Muscle of leg (tissue), 16 donors: ENCODE measurements at places on chromosomes 7 and 10. TPM values are rescaled to one million over a fixed set of nuclear protein-coding genes. Genes with fewer than 3 reads are reported as not detected.
A peak's percentile ranks its signal among the peaks of the same experiment; 100 is the strongest.

UTF1 gene
- total RNA-seq: not detected

PTPN12 gene
- total RNA-seq: 34.9 TPM

CNTNAP2 gene
- total RNA-seq: 9.4 TPM

CPN1 gene
- 0.09 TPM for total RNA-seq

CABCOCO1 gene
- total RNA-seq: 0.13 TPM

KCNMA1 gene
- total RNA-seq: 18.2 TPM

DKK1 gene
- 0.84 TPM for total RNA-seq

CYP3A7 gene
- 0.58 TPM for total RNA-seq

GRCh38 chr10:37704566-37704965 is 152.8 kb downstream of the ZNF248 start:
- DNase-seq: no peak

GRCh38 chr7:133369130-133369529 is 116.3 kb downstream of the EXOC4 start:
- DNase-seq: no peak

- DNase-seq: peak; percentile 77
Measured at GRCh38 chr10:49082766-49083165, 32.6 kb downstream of the VSTM4 start.

GRCh38 chr10:124590216-124591122 is 128.8 kb downstream of the LHPP start:
- DNase-seq: no peak

- no peak for DNase-seq
Measured at GRCh38 chr10:27157150-27157549, 2.0 kb downstream of the MASTL start.

GRCh38 chr7:17660116-17660515 is 280.2 kb downstream of the SNX13 start:
- DNase-seq: no peak

DNA sequence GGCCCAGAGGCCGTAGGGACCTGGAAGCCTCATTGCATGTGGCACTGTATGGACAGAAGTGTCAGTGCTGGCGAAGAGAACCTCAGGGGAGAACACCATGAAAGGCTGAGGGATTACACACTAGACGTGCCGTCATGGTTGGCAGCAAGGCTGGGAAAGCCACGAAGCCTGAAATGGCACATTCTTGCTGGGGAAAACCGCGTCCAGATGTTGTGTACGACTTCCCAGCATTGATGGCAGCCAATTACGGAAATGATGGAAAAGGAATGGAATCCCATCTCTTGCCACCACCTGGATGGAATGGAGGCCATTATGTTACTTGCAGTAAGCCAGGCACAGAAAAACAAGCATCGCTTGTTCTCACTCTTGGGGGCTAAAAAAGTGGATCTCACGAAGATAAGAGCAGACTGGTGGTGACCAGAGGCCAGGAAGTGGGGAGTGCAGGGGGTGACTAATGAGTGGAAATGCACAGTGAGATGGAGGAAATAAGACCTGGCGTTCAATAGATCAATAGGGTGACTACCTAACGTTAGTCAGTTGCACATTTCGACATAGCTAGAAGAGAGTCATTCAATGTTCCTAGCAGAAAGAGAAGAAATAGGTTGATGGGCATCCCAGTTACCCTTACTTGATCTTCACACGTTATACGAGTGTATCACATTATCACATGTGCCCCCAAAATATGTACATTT is 14.6 kb upstream of the PWWP2B start:
- DNase-seq: no peak

- no peak for DNase-seq
Measured at GRCh38 chr10:77664696-77665095, 27.1 kb upstream of the KCNMA1 start.

DNA sequence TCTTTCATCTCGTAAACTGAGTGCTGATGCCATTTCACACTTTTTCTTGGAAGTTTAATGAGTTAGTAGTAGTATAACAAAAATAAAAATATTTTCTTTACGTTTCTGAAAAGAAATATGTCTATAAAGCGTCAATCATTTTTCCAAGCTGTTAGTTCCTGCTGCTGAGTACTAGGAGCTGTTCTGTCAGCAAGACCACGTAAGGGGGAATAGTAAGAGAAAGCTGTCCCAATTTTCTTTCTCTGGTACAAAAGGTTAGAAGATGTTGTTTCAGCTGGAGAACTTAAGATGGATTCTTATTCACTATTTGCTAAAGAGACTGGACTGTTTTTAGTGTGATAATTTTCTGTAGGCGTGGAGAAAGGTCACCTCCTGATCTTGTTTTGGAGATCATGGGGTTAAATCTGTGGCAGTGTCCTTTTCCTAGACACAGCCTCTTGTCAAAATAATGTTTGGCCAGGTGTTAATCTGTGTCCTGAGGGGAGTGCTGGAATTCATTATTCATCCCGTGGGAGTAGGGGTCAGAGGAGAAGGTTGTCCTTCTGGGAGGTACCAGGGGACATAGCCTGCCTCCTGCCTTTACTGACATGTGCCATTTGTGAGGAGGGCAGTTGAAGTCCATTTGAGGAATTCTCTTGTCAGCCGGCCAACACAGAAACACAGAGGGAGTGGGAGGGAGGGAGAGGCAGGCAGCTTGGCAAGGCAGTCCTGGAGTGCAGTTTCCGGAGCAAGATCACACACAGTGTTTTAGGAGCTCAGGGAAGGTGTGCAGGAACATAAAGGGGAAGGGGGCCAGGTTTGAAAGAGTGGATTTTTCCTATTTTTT is 368.7 kb downstream of the AUTS2 start:
- DNase-seq: peak; percentile 80

GRCh38 chr7:64182036-64182790 is 24.8 kb upstream of the ZNF735 start:
- no peak for DNase-seq

DNA sequence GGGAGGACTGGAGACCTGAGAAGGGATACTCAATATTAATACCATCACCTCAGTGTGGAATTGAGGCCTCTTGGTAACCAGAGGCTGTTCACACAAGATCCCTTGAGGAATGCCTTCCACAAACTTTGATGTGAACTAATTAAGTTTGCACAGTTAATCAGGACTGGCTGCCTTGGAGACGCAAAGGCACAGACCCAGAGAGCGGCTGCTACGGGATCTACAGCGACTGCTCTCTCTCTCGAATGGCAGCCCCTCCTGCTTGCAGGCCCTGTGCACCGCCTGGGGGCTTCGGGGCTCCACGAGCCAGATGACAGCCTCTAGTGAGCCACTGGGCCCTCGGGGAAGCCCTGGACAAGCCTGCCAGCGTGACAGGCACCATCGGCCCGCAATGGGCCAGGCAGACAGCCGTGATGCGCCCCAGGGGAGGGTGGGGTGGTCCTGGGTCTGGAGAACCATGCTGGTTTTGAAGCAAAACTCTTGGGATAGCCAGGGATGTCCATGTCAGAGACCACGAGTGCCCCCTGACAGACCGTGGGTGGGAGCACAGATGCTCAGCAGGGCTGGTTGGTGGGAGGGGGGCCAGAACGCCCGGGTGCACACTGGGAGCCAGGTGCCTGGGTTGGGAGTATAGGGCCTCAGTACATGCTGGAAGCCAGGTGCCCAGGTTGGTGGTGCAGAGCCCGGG is 195.6 kb downstream of the ELFN1 start:
- no peak for DNase-seq

- DNase-seq: no peak
Measured at GRCh38 chr10:67175354-67175753, 249.5 kb downstream of the LRRTM3 start.

DNA sequence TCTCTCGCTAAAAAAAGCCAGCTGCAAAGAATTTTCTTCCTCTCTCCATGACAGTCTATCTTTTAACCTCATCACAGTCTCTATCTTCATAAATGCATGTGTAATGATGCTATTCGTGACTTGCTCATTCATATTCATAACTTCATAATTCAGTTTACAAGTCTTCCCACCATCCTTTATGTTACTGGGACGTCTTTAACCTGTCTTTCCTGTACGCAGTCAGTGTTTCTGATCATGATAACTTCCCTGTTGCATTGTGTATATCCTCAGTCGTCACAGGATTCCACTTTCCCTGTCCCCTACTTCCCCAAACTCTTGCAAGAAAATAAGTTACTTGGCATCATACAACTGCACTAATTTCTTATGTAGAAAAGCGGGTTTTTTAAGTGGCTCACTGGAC is 165.6 kb upstream of the ASAH2 start:
- peak; percentile 33 for DNase-seq

GRCh38 chr7:85634951-85635350 is 448.1 kb upstream of the SEMA3D start:
- DNase-seq: no peak
